Germinal center (tissue), 1 donor: ENCODE measurements at places on chromosomes 13 and 19.

- no peak for DNase-seq
Measured at GRCh38 chr13:93552596-93552995, 326.0 kb downstream of the GPC6 start.

GRCh38 chr19:50377051-50377461, 799 bp downstream of the NR1H2 start:
- DNase-seq = peak; percentile 51

DNA sequence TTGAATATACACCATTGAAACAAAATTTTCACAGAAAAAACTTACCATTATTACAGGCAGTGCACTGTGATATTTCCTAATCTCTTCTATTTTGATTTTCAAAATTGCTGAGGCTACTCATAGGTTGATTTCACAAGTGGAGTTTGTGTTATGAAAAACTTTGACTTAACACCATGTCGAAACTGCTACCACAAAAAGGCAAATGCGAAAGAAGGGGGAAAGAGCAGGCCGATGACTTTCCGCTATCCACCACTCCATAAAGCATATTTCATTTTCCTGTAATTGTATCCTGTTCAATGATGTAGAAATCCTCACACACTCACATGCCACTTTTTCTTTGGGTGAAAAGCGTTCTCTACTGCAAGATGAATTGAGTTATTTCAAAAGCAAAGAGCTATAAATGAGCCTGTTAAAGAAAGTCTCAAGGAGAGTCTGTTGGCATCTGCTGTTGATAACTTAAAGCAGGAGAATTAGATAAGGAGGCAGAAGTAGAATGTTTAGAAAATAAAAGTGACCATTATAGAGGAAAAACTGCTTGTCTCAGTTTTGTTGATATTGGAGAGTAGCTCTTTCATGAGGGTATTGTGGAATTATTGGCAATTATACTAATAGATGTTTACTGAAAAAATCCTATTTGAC, 18.8 kb downstream of the KL start:
- no peak for DNase-seq

DNA sequence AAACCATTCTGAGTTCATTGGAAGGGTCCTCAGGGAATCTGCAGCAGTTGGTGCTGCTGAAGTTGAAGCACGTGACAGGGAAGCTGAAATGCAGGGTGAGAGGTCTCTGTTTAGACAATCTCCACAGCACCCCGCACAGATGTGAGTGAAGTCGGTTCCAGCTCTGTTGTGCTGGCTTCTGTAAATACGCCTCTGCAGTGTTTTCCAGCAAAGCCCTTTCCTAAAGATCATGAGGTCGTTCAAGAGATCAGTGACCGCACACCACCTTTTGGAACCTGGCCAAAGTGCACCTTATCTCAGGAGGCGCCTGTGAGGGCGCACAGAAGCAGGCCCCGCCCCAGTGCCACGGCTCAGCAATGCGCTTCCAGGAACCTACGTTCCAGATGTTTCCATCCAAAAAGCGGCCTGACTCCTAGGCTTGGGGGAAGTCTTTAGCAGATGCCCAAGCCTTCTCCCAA, 10.8 kb downstream of the CUL4A start:
- no peak for DNase-seq

DNA sequence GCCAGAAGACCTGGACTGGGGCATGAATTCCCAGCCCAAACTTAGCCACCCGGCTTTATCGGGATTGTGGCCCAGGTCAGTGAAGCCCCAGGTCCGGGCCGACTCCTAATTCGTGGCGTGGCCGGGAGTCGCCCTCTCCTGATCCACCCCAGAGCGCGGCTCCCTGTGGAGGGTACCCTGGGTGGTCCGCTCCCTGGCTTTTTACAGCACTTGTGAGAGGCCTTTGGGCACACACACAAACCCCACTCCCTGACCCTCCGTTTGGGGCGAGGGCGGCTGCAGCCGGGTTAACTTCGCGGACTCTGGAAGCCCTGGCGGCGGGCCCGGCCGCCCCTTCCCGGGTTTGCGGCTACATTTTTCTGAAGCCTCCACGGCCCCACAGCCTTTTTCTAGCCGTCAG, 56.4 kb downstream of the ZNF568 start:
- no peak for DNase-seq

DNA sequence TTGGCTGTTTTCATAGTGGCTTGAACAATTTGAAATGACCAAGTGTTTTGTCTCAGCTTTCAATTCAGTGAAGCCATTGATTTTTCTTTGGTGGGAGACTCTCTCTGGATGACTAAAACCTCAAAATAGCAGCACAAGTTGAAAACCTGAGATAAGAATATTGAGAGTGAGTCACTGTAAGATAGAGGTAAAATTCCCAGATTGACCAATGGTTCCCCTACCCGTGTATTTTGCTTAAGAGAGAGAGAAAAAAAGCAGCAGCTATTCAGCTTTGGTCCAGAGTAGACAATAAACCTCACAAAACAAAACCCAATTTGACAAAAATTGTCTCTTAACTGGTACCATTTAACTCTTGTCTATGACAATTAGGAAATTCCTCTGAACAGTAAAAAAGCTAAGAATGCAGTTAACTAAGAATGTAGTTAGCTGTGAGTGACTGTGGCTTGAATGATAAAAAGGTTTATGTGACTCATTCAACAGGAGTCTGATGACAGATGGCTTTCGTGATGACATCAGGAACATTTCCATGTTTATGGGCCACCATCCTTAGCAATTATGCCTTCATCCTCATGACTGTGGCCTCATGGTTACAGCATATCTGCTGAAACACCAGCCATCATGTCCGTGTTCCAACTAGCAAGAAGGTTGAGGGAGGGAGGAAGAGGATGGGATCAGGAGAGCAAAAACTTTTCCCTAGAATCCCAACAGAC, 356.9 kb downstream of the NDFIP2 start:
- no peak for DNase-seq

GRCh38 chr13:21458451-21458812, 671 bp downstream of the ZDHHC20 start:
- DNase-seq = peak; percentile 41

- no peak for DNase-seq
Measured at GRCh38 chr13:73842626-73843025, 291.6 kb downstream of the KLF12 start.

GRCh38 chr13:37010424-37010823, 9.8 kb downstream of the EXOSC8 start:
- DNase-seq = no peak

- DNase-seq = no peak
Measured at GRCh38 chr19:37565370-37565669, 29.3 kb downstream of the ZNF571 start.

- DNase-seq = peak; percentile 81
Measured at GRCh38 chr19:14347999-14348889, 33.0 kb upstream of the ADGRE5 start.

DNA sequence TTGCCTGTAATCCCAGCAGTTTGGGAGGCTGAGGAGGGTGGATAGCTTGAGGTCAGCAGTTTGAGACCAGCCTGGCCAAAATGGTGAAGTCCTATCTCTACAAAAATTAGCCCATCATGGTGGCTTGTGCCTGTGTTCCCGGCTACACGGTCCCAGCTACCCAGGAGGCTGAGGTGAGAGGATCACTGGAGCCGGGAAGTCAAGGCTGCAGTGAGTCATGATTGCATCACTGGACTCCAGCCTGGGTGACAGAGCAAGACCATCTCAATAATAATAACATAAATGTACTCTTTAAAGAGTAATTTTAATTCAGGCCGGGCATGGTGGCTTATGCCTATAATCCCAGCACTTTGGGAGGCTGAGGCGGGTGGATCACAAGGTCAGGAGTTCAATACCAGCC, 38.7 kb downstream of the SKA3 start:
- DNase-seq = no peak

- peak; percentile 80 for DNase-seq
Measured at GRCh38 chr19:10269333-10270179, 1.4 kb upstream of the ICAM1 start.

DNA sequence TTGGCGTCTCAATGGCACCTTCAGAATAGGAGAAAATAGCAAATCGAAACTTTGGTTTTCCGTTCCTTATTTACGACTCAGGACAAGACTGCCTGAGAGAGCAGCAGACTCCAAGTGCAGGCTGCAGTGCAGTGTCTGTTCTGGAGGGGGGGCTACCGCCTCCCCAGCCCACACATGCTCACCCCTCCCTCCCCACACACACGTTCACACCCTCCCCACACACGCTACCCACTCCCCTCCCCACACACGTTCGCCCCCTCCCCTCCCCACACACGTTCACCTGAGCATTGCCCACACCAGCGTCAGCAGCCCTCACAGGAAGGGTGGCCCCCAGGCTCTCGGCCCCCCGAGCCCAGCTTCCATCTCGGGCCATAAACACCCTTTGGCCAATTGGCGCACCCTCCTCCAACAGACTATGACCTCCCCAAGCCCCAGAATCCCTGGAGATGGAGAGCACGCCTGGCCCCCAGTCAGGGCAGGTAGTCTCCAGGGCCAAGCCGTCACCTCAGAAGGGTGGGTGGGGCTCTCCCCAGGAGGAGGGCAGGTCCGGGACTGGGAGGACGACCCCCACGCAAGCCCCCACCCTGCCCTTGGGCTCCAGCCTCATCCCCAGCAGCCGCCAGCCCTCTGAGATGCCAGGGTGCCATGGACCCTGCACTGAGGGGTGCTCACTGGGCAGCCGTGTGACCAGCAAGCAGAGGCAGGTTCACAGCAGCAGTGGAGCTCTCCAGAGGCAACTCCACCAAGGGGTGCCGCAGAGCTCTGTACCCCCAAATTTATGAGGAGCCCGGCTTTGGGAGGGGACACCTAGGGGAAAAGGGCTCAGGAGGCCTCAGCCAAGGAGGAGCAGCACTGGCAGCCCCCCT, 27.5 kb downstream of the RASA3 start:
- DNase-seq = no peak

- DNase-seq = no peak
Measured at GRCh38 chr19:54021932-54022331, 30.5 kb downstream of the CACNG6 start.

GRCh38 chr13:98449273-98449672, 127.6 kb downstream of the STK24 start:
- no peak for DNase-seq

GRCh38 chr13:92900446-92900845, 326.2 kb upstream of the GPC6 start:
- no peak for DNase-seq

GRCh38 chr13:28657784-28658538, 969 bp upstream of the POMP start:
- peak; percentile 41 for DNase-seq

DNA sequence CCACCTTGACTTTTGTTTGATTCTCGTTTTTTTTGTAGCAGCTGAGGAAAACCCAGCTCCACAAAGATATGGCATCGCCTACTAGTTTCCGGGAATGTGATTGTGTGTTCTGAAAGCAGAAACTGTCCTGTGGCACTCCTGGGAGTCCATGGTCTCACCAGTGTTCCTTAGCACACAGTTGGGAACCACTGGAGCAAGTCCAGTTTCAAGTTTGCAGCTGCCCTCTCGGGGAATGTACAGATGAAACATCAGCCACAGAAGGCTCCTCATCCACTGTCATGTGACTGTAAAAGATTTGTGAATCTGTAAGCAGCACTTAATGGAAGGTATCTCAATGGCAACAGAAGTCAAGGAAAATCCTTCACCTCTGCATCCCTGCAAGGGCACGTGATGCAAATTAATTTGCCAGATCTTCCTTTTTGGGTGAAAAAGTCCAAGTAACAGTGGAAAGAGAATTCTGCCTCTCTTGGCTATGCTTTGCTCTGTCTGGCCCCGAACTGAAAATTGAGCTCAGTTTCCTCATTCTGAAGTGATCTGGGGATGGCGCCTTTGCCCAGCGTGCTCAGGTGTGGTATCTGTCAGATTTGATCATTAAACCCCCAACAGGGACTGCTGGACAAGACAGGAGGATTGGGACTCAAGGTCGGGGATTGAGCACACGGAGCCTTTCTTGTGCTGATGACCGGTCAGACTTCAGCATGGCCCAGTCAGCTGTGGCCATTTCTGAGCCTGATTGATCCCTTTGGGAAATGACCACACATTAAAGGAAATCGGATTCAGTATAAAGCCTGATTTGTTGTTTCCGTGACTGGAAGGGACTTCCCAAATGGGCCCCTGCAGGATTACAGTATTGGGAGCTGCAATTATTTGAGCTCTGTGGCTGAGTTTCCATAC, 58.8 kb downstream of the ING1 start:
- DNase-seq = no peak

- DNase-seq = no peak
Measured at GRCh38 chr13:21079221-21079620, 17.8 kb upstream of the LATS2 start.

- DNase-seq = no peak
Measured at GRCh38 chr13:29397265-29397664, 198.2 kb downstream of the SLC7A1 start.

DNA sequence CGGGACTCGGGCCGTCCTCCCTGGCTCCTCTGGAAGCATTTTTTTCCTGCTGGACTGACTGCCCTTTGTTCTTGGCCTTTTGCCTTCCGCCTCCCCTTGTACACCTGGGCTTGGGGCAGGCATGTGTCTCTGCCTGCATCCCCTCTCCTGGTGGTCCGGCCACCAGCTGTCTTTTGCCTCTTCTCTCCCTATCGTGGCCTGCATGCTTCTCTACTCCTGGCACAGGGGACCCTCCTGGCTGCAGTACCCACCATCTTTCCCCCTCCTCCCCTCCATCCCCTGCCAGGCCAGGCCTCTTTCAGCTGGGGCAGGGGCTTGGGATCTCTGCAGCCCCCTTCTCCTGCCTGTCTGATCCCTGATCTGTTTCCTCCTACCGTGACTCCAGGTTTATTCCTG, 12.1 kb downstream of the WTIP start:
- no peak for DNase-seq

DNA sequence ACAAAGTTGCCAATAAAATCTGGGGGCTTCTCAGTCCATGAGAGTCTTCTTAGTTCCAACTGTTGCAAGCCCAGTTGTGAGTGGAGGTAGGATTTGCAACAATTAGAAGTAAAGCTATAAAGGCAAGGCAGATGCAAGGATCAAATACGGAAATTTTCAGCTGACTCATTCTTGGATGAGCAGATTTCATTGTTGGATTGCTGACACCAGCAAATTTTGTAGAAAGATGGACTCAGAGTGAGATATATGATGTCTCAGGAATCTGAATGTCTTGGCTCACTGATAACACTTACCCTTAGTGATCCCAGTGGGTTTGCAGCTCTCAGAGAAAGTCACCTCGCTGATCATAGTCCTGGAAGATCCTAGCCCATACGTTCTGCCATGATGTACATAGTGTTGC, 209.0 kb downstream of the GPC6 start:
- DNase-seq = no peak

DNA sequence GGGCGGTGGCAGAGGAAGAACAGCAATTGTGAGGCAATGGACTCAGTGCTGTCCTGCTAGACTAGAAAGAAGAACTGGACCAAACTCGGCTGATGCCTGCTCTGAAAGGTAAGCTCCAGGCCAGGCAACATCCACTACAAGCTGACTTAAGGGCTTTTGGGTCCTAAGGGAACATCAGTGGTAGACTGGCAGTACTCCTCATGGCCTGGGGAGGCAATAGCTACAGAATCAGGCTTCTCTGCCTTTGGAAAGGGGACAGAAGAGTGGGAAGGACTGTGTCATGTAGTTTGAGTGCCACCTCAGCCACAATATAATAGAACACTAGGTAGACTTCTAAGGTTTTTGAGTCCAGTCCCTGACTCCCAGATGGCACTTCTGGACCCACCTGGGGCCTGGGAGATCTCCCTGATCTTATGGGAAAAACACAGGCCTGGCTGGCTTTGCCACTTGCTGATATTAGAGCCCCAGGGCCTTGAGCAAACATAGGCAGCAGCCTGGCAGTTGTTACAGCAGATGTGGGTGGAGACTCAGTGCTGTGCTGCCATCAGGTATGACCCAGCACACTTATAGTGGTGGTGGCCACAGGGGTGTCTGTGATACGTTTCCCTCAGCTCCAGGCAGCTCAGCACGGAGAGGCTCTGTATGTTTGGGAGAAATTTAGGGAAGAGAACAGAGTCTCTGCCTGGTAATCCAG, 9.2 kb upstream of the CLC start:
- no peak for DNase-seq

- peak; percentile 23 for DNase-seq
Measured at GRCh38 chr19:14370169-14370939, 10.9 kb upstream of the ADGRE5 start.
